ENCODE measurements at places on chromosomes 11 and 22. TPM values are rescaled to one million over a fixed set of nuclear protein-coding genes. Genes with fewer than 3 reads are reported as not detected.

Gene ASRGL1
- 11.9 TPM for total RNA-seq

Gene LRRC75B
- total RNA-seq, result 1.1 TPM

Gene DEUP1
- total RNA-seq, result not detected

Gene MPST
- 5.6 TPM for total RNA-seq

Gene ACTN3
- 0.12 TPM for total RNA-seq

Gene C22orf42
- not detected for total RNA-seq

Gene FZD4
- total RNA-seq, result 0.04 TPM

GRCh38 chr11:117505285-117505970, 177.8 kb downstream of the CEP164 start:
- DNase-seq, result no peak

- no peak for DNase-seq
These were observed 146.7 kb upstream of the CNTN5 start for GRCh38 chr11:98874050-98874449.

DNA sequence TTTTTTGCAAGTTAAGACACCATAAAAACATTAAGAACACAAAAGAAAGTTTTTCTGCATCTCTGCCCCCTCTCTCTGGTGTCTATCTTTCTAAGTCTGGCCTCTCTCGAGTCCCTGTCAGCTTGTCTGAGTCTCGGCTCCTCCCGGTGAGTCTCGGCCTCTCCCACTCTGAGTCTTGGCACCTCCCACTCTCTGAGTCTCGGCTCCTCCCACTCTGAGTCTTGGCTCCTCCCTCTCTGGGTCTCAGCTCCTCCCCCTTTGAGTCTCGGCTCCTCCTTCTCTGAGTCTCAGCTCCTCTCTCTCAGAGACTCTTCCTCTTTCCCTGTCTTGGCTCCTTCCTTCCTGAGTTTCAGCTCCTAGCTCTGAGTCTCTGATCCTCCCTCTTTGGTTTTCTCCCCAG, 72.5 kb upstream of the AMPD3 start:
- DNase-seq, result no peak

DNA sequence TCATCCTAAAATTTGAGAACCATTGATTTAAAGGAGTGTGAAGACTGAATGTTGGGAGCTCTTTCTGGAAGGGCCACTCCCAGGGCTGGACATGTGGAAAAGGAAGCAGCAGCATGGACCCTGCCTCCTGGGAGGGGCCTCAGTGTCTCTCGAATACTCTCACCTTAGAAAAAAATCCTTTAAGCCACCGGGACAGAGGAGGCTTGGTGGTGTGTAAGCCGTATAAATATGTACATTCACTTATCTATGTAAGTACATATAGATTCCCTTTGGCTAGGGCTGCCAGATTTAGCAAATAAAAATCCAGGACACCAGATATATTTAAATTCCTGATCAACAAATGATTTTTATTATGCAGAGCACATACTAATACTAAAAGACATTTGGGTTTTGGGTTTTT, 17.6 kb downstream of the NTM start:
- DNase-seq, result no peak

DNA sequence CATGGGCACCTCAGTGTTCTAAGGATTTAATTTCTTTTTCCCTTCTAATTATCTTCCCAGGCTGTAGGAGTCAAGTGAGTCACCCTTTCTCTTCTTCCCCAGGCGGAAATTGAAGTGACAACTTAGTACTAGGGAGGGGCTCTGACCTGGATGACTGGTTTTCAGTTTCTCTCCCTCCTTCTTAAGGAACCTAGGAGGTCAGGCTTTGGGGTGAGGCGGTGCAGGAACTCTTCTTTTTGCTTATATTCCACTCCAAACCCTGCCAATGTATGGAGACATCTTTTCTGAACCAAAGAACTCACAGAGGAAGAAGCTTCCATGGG, 12.6 kb downstream of the ZDHHC5 start:
- no peak for DNase-seq

GRCh38 chr11:103624708-103625623, 411.5 kb upstream of the DDI1 start:
- DNase-seq, result no peak

- DNase-seq, result no peak
These were observed 34.2 kb upstream of the FCHSD2 start for GRCh38 chr11:73176145-73176873.

DNA sequence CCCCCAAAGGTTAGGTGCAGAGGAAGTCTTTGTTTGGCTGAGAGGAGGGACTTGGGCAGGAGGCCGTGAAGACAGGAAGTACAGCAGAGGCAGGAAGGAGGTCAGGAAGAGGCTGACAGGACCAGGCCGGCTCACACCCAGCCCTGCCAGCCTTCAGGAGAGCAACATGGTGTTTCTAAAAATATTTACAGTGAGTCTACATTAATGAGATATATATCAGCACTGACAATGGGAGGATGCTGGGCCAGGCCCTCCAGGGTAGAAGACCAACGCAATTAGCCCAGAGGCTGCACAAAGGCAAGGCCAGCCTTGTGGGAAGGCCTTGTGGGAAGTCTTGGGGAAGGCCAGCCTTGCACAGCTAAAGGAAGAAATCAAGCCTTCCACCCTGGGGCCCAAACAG, 7.9 kb upstream of the APLNR start:
- no peak for DNase-seq

GRCh38 chr11:27410272-27410671, 47.3 kb upstream of the CCDC34 start:
- no peak for DNase-seq

DNA sequence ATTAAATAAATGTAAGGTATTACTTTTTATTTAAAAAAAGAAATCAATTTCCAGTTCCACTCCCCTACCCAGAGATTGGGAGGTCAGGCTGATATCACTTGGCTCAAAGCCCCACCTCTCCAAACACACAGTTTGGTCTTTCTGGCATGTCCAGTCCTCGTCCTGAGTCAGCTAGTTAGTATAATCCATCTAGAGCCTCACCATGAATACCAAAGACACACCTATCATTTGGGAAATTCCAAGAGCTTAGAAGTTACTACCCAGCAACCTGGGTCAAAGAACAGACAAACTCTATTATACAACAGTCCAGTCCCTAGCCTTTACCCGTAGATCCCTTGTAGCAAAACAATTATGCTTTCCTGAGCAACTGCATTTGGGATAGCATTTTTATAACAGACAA, 9.4 kb downstream of the TREH start:
- DNase-seq, result no peak

GRCh38 chr11:34926101-34926830, 9.8 kb downstream of the PDHX start:
- no peak for DNase-seq

DNA sequence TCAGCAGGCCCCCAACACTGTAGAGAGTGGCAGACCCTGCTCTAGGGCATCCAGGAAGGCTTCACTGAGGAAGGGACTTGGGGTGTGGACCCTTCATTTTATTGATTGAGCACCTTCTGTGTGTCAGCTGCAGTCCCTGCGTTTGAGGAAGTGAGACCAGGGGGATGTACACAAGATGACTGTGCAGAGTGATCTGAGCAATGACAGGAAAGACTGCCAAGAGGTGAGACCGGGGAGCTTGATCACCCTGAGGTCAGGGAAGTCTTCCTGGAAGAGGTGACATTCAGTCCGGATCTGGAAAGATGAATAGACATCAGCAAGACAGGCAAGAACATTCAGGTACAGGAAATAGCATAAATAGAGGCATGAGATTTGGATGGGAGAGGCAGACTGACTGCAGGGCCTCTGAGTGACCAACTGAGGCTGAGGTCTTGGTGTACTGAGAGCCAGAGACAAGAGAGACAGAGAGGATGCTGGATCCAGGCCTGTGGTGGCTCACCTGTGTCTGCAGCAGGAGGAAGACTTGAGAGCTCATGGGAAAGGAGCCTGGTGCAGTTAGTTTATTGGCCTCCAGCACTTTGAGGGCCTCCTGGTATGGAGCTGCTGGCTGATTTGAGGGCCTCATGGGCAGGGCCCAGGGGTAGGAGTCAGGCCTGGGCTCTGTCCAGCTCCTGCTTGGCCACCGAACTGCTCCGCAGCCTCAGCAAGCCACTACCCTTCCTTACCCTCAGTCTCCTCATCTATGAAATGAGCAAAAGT, 5.2 kb downstream of the DGAT2 start:
- DNase-seq, result peak; percentile 15

DNA sequence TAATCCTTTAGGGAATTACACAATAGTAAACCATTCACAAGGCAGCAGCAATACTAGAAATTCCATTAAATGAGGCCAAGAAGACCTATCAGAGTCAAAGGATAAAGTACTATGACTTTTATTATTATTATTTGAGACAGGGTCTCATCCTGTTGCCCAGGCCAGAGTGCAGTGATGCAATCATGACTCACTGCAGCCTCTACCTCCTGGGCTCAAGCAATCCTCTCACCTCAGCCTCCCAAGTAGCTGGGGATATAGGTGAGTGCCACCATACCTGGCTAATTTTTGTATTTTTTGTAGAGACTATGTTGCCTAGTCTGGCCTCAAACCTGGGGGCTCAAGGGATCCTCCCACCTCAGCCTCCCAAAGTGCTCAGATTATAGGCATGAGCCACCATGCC, 51.8 kb downstream of the TTC28 start:
- DNase-seq, result no peak
